ENCODE measurements at places on chromosomes 12 and 14. TPM values are rescaled to one million over a fixed set of nuclear protein-coding genes. Genes with fewer than 3 reads are reported as not detected.

TPPP2 gene
- not detected for total RNA-seq

CEBPE gene
- total RNA-seq = not detected

FAM161B gene
- 4.2 TPM for total RNA-seq

TMEM233 gene
- 0.26 TPM for total RNA-seq

PPP1R36 gene
- 0.87 TPM for total RNA-seq

TSPAN11 gene
- total RNA-seq = 0.26 TPM

ESRRB gene
- total RNA-seq = 0.06 TPM

FAM186B gene
- total RNA-seq = 0.53 TPM

SERPINA5 gene
- total RNA-seq = not detected

NUP37 gene
- 25.6 TPM for total RNA-seq

PTPRO gene
- 2.0 TPM for total RNA-seq

PIANP gene
- 0.13 TPM for total RNA-seq

AMN gene
- not detected for total RNA-seq

YARS2 gene
- 20.6 TPM for total RNA-seq

CD27 gene
- 0.12 TPM for total RNA-seq

MIP gene
- total RNA-seq = not detected

NTN4 gene
- total RNA-seq = 347 TPM

IAPP gene
- total RNA-seq = not detected
